ENCODE measurements at places on chromosomes 4 and X. TPM values are rescaled to one million over a fixed set of nuclear protein-coding genes. Genes with fewer than 3 reads are reported as not detected.

Gene IL2
- total RNA-seq = not detected

Gene ARL9
- 0.17 TPM for total RNA-seq

Gene CT47B1
- not detected for total RNA-seq

Gene RPL10
- 1,996 TPM for total RNA-seq

Gene AFAP1
- total RNA-seq = 32.8 TPM

Gene LDB2
- not detected for total RNA-seq

Gene RHOXF2B
- total RNA-seq = not detected

Gene SGMS2
- 63.4 TPM for total RNA-seq

Gene ZCCHC4
- 13.0 TPM for total RNA-seq

Gene SPANXN2
- total RNA-seq = not detected

Gene GNRHR
- total RNA-seq = not detected

Gene UGT2B15
- not detected for total RNA-seq

Gene CSAG3
- total RNA-seq = not detected

Gene ARMCX4
- total RNA-seq = 2.2 TPM

Gene SATL1
- total RNA-seq = 0.14 TPM

Gene NLGN4X
- 3.2 TPM for total RNA-seq

Gene TEX13B
- total RNA-seq = not detected

Gene SPANXN4
- not detected for total RNA-seq

Gene PRRG1
- total RNA-seq = 14.0 TPM

Gene MAMLD1
- 1.1 TPM for total RNA-seq

Gene SLC6A8
- total RNA-seq = 20.5 TPM

Gene ERCC6L
- 1.1 TPM for total RNA-seq

Gene SPANXD
- total RNA-seq = 0.17 TPM

Gene GPRIN3
- under 0.01 TPM for total RNA-seq

Gene SYTL5
- total RNA-seq = not detected

Gene VEGFD
- not detected for total RNA-seq

Gene POU4F2
- not detected for total RNA-seq

Gene CT83
- not detected for total RNA-seq

Gene REPS2
- total RNA-seq = 4.8 TPM

Gene ZNF330
- total RNA-seq = 35.7 TPM

Gene MAGEE2
- total RNA-seq = not detected

Gene GLUD2
- total RNA-seq = 1.2 TPM

Gene TEC
- total RNA-seq = 0.67 TPM

Gene MFAP3L
- 53.8 TPM for total RNA-seq

Gene EXOC1L
- total RNA-seq = not detected

Gene FGF2
- total RNA-seq = 17.3 TPM

Gene PABPC5
- 1.3 TPM for total RNA-seq

Gene MAGED2
- total RNA-seq = 95.0 TPM

Gene RPGR
- total RNA-seq = 4.9 TPM

Gene RHOXF1
- total RNA-seq = not detected

Gene GC
- total RNA-seq = not detected

Gene TLR1
- 0.49 TPM for total RNA-seq

Gene H2BW2
- total RNA-seq = not detected

Gene SLITRK4
- total RNA-seq = not detected

Gene ARX
- not detected for total RNA-seq

Gene ANXA3
- total RNA-seq = 511 TPM

Gene EGFL6
- 1.2 TPM for total RNA-seq

Gene STPG2
- 0.17 TPM for total RNA-seq

Gene PWWP3B
- total RNA-seq = 0.11 TPM

Gene POU3F4
- total RNA-seq = not detected

Gene CHRNA9
- 0.17 TPM for total RNA-seq

Gene KLB
- not detected for total RNA-seq

Gene P2RY4
- total RNA-seq = not detected

Gene CC2D2A
- 10.6 TPM for total RNA-seq

Gene FREM3
- total RNA-seq = not detected

Gene SSX2B
- not detected for total RNA-seq

Gene TMEM156
- 1.2 TPM for total RNA-seq

Gene PPP2R2C
- 0.24 TPM for total RNA-seq

Gene PNMA6F
- total RNA-seq = not detected
